Upper lobe of left lung (tissue), 6 donors: ENCODE measurements at places on chromosomes 12 and 14. TPM values are rescaled to one million over a fixed set of nuclear protein-coding genes. Genes with fewer than 3 reads are reported as not detected.

PIK3C2G gene
- 0.39 TPM for total RNA-seq

ELK3 gene
- total RNA-seq: 35.6 TPM

KRT2 gene
- not detected for total RNA-seq

HOXC11 gene
- not detected for total RNA-seq

CCDC197 gene
- not detected for total RNA-seq

CLEC2A gene
- total RNA-seq: not detected

CCDC175 gene
- total RNA-seq: 0.14 TPM

CMKLR1 gene
- total RNA-seq: 25.5 TPM

DNA sequence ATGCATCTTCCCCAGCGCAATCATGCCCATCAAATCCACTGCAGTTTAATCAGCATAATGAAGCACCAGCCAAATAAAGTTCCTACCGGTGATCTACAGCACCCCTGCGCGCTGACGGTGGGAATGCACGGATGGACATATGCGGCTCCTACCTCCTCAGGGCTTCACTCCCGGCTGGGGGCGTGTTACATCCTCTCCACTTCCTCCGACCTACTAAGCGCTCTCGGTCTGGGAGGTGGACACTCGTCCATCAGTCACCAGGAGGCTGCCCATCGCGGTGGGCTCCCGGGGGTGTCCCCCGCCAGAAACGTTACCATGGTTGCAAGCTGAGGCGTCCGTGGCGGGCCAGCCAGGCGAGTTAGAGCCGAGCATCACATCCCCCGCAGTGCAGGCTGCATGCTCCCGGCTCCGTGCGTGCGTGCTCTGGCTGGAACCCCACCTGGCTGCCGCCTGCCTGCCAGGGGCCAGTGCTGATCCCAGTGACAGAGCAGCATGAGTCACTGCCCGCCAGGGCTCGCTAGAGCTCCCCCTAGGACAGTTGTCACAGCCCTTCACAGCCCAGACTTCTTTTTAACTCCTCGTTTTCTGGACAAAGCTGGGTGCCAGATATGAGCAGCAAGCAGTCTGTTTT lies 73.0 kb downstream of the CIT start:
- no peak overlapping the region for H3K27ac ChIP-seq
- H3K4me1 ChIP-seq: peaks cover 7% of the 10 kb centered on the region
- no peak overlapping the region for H3K4me3 ChIP-seq
- no peaks in the 10 kb centered on the region for H3K36me3 ChIP-seq

DNA sequence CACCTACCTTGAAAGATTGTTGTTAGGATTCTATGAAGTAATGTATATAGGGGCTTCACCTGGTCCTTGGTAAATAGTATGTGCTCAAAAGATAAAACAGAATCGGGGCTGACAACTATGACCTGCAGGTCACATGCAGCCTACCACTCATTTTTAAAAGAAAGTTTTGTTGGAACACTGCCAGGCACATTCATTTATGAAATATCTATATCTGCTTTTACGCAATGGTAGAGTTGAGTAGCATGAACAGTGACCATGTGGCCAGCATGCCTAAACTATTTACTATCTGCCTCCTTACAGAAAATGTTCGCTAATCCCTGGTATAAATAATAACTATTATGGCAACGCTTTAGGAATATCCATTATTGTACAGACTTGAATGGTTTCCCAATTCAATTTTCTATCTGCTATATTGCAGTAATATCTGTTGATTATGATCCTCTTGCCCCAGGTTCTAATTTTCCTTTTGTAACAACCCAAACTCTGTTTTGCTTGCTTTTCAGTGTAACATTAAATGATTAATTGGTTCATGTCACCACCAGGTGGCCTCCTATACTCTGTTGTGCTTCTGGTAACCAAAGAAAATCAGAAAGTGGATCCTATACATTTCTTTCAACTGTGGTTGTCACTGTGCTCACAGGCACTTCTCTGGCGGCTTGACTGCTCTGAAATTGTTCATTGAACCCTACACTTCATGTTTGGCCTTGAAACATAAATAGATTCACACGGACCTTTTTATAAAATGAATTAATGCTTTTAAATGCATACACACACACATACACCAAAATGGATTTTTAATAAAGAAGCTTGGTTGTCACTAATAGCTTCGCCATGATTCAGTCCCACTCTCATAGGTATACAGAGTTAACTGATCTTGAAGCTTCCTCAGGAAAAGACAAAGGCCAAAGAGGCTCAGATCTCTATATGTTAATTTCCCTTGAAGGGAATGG lies 227.7 kb upstream of the NPAS3 start:
- H3K4me3 ChIP-seq: no peak overlapping the region
- H3K27ac ChIP-seq: no peak overlapping the region
- H3K36me3 ChIP-seq: no peaks in the 10 kb centered on the region
- H3K27me3 ChIP-seq: no peaks in the 10 kb centered on the region
- DNase-seq: no peak

- no peaks in the 10 kb centered on the region for H3K4me1 ChIP-seq
- H3K4me3 ChIP-seq: no peak overlapping the region
- DNase-seq: no peak
- H3K36me3 ChIP-seq: no peaks in the 10 kb centered on the region
- H3K27ac ChIP-seq: no peak overlapping the region
These were observed 174.2 kb upstream of the ATP2B1 start for GRCh38 chr12:89882792-89883191.

- H3K27me3 ChIP-seq: no peaks in the 10 kb centered on the region
- peak overlapping the region; percentile 97 for H3K27ac ChIP-seq
- H3K36me3 ChIP-seq: no peaks in the 10 kb centered on the region
- peak overlapping the region; percentile 92 for H3K4me3 ChIP-seq
These were observed 1.0 kb upstream of the CDK17 start for GRCh38 chr12:96401076-96401871.

GRCh38 chr12:124490584-124491305 lies 76.7 kb downstream of the NCOR2 start:
- H3K27ac ChIP-seq: no peak overlapping the region
- H3K27me3 ChIP-seq: no peaks in the 10 kb centered on the region
- peaks cover 7% of the 10 kb centered on the region for H3K36me3 ChIP-seq
- DNase-seq: peak; percentile 70

GRCh38 chr14:53444677-53445312 lies 291.7 kb upstream of the DDHD1 start:
- no peak overlapping the region for H3K27ac ChIP-seq
- no peaks in the 10 kb centered on the region for H3K4me1 ChIP-seq

GRCh38 chr14:44564908-44565307 lies 57.8 kb upstream of the FSCB start:
- no peak for DNase-seq
- no peak overlapping the region for H3K4me3 ChIP-seq
- no peak overlapping the region for H3K27ac ChIP-seq
- no peaks in the 10 kb centered on the region for H3K36me3 ChIP-seq
- no peaks in the 10 kb centered on the region for H3K4me1 ChIP-seq

GRCh38 chr12:128055567-128055966 lies 211.4 kb upstream of the TMEM132C start:
- H3K4me1 ChIP-seq: no peaks in the 10 kb centered on the region
- no peak for DNase-seq
- H3K27me3 ChIP-seq: no peaks in the 10 kb centered on the region
- H3K27ac ChIP-seq: no peak overlapping the region

DNA sequence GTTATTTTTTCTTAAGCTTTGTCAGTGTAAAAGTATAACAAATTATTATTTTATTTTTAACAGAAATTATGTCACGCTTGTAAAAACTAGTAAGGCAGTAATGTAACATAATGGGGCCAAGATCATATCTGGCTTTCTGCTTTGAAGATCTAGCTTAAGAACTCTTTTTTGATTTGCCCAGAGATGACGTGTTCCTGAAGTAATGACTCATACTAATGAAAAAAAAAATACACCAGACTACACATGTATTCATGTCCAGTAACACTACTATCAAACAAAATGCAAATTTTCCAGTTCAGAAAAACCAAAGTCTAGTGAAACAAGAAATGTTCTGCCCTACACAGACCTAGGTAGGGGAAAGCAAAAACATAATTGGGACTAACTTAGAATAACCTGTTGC lies 432.2 kb upstream of the ATXN7L3B start:
- H3K4me1 ChIP-seq: no peaks in the 10 kb centered on the region
- no peak overlapping the region for H3K4me3 ChIP-seq
- no peak for DNase-seq
- H3K27ac ChIP-seq: no peak overlapping the region
- H3K36me3 ChIP-seq: no peaks in the 10 kb centered on the region
- H3K27me3 ChIP-seq: no peaks in the 10 kb centered on the region

DNA sequence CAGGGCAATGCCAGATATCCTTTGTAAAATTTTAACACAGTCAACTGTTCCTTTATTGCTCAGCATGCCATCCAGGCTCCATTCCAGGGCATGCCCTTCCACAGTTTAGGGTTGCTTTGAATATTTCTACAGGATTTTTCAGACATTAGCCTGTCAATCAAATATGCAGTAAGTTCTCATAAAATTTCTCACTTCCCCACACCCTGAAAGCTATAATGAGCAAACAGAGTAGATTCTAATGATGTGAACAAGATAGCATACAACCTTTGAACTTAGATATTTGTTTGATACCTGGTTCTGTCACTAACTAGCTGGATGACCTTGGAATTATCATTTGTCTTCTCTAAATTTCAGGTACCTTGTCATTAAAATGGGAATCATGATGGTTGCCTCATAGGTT lies 251.2 kb downstream of the SYT1 start:
- H3K4me3 ChIP-seq: no peak overlapping the region
- no peak for DNase-seq
- H3K4me1 ChIP-seq: no peaks in the 10 kb centered on the region
- H3K27ac ChIP-seq: no peak overlapping the region

DNA sequence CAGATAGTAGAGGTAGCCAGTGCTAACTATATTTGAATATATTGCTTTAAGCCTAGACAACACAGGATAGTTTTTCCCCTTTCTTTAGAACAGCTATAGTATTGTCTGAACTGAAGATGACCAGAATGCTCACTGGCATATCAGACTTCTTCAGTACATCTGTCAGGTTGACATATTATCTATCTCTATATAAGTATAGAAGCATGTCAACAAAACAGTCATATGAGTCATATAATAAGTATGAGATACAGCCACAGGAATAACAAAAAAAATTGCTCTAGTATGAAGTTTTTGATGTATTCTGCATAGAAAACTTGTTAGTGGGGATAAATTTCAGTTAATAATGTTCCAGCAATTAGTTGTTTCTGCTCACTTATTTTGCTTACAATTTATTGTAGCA lies 767.7 kb downstream of the LRFN5 start:
- H3K4me1 ChIP-seq: no peaks in the 10 kb centered on the region
- no peak for DNase-seq
- no peak overlapping the region for H3K4me3 ChIP-seq
- no peaks in the 10 kb centered on the region for H3K27me3 ChIP-seq

- H3K4me3 ChIP-seq: no peak overlapping the region
- no peak for DNase-seq
- no peak overlapping the region for H3K27ac ChIP-seq
- no peaks in the 10 kb centered on the region for H3K27me3 ChIP-seq
These were observed 1257.6 kb downstream of the SLC16A7 start for GRCh38 chr12:60853407-60853806.

DNA sequence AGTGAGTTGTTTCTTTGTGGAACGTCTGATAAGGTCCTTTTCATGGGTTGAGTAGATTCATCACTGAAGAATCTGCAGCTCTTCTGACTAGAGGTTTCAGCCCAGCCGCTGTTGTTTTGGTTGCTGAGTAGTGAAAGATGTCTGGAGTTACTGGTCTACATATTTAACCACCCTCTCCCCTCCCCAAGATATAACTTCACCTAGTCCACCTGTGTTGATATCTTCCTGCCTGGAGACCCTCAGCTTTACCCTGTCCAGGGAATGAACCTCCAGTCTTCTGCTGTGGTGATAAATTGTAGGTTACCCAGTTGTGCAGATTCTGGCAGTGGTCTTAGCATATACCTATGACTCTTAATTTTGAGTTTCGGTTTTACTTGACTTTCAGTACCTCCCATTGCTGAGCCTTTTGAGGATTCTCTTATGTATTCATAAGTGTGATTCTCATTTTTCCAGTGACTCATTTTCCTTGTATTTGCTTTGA lies 62.9 kb downstream of the CCDC91 start:
- DNase-seq: no peak
- H3K27me3 ChIP-seq: no peaks in the 10 kb centered on the region
- no peaks in the 10 kb centered on the region for H3K4me1 ChIP-seq
- H3K27ac ChIP-seq: no peak overlapping the region

DNA sequence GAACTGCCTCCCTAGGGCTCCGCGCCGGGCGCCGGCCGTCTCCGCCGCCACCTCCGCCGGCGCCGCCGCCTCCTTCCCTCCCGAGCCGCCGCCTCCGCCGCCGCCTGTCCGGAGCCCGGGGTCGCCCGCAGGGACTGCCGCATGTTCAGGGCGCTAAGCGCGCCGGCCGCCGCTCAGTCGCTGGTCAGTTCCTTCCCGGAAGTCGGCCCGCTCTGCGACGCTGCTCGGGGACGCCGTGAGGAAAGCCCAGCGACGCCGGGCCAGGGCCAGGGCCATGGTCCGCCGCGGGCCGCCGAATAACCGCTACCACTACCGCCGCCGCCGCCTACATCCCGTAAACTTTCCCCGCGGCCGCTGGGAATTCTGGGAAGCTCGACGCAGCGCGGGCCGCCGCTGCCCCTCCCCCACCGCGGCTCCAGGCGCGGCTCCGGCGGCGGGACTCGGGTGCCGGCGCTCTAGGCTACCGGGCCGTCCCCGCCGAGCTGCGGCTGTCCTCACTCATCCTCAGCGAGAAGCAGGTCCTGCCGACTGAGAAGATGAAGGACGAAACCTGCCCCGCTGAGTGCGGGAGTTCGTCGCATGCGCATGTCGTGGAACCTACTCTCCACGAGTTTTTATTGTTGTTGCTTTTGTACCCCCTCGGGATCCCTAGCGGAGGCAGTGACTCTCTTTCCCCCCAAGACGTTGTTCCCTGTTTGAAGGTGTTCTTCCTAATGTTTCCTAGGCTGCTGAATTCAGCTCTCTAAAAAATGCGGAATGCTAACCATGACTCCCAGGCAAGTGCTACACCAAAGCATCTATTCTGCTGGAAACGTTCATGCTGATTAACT lies at the start of gene SAV1:
TSS of gene SAV1 (minus strand) at position 311 of the 830 bp plus-strand sequence. CDS start 339 bp downstream, outside the sequence.
- H3K36me3 ChIP-seq: peaks cover 3% of the 10 kb centered on the region
- H3K27ac ChIP-seq: peak within 1 kb of the TSS; percentile 93
- peak; percentile 80 for DNase-seq
- peak within 1 kb of the TSS; percentile 89 for H3K4me3 ChIP-seq

- no peak overlapping the region for H3K4me3 ChIP-seq
- H3K27ac ChIP-seq: no peak overlapping the region
- DNase-seq: no peak
- H3K4me1 ChIP-seq: no peaks in the 10 kb centered on the region
These were observed 964.2 kb downstream of the NRXN3 start for GRCh38 chr14:79134361-79134760.

- no peak overlapping the region for H3K27ac ChIP-seq
- H3K36me3 ChIP-seq: no peaks in the 10 kb centered on the region
- no peak overlapping the region for H3K4me3 ChIP-seq
- no peaks in the 10 kb centered on the region for H3K27me3 ChIP-seq
These were observed 3.2 kb upstream of the PYGL start for GRCh38 chr14:50947446-50947845.
